ENCODE measurements at places on chromosomes 4 and X.

DNA sequence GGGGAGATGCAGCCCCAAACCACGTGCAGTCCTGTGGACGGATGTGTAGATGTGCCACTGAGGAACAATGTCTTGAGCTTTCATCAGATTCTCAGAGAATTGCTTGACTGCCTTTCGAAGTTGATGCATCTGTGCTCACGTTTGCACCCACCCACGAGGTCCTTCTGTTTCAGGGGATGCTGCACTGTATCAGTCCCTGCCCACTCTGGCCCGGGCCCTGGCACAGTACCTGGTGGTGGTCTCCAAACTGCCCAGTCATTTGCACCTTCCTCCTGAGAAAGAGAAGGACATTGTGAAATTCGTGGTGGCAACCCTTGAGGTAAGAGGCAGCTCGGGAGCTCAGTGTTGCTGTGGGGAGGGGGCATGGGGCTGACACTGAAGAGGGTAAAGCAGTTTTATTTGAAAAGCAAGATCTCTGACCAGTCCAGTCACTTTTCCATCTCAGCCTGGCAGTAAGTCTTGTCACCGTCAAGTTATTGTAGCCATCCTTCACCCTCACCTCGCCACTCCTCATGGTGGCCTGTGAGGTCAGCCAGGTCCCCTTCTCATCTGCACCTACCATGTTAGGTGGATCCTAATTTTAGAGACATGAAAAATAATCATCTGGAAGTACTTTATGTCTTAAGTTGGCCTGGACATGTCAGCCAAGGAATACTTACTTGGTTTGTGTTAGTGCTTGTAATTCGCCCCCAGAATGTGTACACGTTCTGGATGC is 36.4 kb upstream of the MSANTD1 start:
- no peak for DNase-seq

DNA sequence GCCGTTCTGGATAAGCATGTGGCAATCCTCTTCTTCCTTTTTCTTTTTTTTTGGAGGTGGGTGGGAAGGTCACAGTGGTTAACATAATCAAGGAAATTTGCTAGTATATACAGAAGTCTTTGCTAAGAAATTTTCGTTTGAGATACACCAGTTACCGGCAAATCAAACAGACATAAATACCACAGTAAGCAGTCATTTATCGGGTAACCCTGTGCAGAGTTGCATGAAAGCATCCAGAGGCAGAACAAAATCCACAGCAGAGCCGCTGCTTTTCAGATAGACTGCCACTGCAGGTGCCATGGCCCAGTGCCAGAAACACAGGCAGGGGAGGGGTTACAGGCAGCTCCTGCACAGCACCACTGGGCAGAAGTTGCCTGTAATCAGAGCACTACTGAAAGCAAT is 179.1 kb upstream of the MAB21L2 start:
- DNase-seq, result no peak

- DNase-seq, result no peak
These were observed 13.9 kb upstream of the RASL11B start for GRCh38 chr4:52848254-52848653.

DNA sequence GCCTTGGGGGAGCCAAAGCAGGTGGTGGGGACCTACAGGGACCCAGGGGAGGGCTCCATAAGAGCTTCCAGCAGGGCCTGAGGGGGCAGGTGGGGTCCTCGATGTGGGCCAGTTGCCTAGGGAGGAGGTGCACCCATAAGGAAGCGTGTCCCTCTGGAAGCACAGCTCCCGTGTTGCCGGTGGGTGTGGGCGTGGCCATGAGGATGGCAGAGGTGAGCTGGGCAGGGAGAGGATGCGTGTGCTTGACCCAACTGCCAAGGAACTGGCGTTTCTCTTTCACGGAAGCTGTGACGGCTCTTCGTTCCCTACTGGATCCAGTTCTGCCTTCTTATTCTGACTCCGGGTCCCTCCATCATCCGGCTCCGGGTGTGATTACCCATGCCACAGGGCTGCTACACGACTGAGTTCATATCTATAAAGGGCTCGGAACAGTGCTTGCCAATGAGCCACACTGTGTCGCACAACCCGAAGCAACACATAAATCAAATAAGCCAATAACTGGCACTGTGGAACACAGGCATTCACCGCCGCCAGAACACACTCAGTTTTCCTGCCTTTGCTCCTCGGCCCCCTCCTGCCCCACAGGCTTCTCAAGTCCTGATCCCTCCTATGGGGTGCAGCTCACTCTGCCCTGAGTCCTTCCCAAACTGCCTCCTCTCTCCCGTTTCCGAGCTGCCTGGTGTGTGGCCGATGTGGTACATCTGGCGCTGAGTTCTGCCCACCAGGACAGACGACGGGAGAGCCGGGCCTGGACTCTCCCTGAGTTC is 35.5 kb downstream of the RNF212 start:
- DNase-seq, result no peak

- no peak for DNase-seq
These were observed 543.8 kb upstream of the CPEB2 start for GRCh38 chr4:14458463-14458862.

GRCh38 chrX:14501327-14501726 is 28.0 kb upstream of the GLRA2 start:
- DNase-seq, result no peak

GRCh38 chr4:4981427-4981826 is 37.8 kb downstream of the CYTL1 start:
- no peak for DNase-seq

DNA sequence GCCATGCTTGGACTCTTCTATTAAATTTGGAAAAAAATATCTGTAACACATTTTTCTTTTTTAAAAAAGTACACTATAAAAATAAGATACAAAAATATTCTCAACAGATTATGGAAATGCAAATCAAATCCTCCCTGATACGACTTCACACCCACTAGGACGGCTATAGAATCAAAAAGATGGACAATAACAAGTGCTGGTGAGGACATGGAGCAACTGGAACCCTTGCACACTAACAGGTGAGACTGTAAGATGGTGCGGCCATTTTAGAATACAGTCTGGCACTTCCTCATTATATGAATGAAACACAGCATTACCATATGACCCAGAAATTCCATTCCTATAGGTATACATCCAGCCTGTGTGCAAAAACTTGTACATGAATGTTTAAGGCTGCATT is 83.6 kb downstream of the GATB start:
- no peak for DNase-seq

DNA sequence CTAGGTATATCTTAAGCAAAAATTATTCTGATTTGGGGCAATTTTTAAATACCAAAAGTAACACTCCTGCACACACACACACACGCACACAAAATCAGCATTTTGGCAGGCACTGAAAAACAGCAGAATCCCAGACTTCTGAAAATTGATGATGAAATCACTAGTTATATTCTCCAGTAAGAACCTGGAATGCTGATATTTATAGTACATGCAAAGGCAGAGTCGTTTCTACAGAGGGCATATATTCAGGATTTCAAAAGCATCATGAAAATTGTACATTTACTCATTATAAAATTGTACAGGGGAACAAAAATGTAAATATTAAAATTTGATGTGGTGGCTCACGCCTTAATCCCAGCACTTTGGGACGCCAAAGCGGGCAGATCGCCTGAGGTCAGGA is 352.5 kb upstream of the PITX2 start:
- DNase-seq, result no peak

- no peak for DNase-seq
These were observed 16.2 kb downstream of the NKX6-1 start for GRCh38 chr4:84482564-84483563.

DNA sequence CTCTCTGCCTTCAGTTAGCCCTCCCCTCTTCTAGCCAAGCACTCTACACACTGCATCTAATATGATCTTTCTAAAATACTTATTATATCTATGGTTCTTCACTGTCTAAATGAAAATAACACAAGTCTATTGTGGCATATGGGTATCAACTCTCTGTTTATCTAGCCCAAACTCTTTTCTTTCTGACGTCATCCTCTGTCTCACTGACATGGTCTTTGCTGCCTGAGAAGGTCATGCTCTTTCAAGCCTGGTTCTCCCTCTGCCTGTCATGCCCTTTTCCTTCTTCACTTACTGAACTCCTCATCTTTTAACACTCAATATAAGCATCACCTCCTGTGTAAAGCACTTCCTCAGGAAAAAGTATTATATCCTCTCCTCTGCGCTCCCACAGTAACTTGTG is 672.2 kb upstream of the CT83 start:
- no peak for DNase-seq

- DNase-seq, result no peak
These were observed 888 bp downstream of the RAB28 start for GRCh38 chr4:13483136-13483767.

DNA sequence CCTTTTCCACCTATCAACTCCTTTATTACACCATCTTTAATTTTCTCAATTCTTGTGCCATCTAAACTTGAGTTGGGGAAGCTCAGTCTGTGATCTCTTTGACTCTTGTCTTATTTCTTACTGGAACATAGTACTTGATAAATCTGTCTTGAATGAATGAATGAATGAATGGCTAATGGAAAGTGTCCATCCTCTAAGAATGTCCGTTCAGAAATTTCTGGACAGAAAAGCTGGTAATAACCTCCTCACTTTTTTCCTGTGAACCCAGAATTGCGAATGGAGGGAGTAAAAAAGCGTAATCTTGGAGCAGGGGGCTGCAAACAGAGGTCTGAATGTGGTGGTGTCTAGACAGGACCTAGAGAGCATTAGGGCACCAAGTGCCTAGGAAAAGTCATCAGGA is 9.4 kb upstream of the CLTRN start:
- DNase-seq, result no peak

- no peak for DNase-seq
These were observed 35.9 kb upstream of the CXorf38 start for GRCh38 chrX:40683245-40683644.

Data from GOT3 (cell line).